IPS DF 6.9 (cell line): ENCODE measurements at places on chromosomes 11 and 22.

DNA sequence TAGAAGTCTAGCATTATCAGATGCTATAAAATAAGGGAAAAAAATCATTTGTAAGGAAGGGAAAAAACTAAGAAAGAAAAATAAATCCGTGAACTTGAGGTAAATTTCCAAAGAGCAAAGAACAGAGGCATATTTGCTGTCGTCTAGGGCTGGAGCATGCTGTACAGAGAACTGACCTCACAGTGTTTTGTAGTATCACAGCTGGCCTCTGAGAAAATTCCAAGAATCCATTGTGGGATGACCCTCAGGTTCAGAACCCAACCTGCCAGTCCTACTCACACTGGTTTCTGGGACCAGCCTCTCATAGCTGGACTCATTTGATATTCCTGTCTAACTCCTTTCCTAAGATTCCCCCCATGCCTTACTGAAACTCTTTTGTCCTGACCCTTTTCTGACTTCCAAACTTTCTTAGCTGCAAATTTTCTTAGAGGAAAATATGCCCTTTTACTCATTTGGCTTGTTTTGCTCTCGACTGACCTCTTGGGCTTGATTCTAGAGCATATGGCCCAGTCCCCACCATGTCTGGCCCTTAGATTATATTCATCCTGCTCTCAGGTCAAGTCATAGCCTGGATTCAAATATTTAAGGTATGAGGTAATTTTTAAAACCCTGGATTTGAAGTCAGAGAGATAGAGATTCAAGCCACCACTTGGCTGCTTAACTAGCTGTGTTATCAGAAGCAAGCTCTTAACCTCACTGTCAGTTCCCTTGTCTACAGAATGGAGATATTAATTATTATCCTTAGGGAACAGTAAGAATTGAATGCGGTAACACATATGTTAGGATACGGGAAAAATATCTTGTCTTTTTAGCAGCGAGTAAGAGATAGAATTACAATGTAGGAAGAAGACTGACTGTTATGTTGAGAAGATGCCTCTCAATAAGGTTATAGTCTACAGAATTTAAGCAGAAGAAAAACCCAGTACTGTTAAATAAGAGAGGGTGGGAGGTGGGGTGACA, 89.7 kb upstream of the KCNA4 start:
- DNase-seq = no peak

- no peak for DNase-seq
Observed at GRCh38 chr11:93542811-93543229, 371 bp downstream of the SMCO4 start.

GRCh38 chr11:86559311-86559945, 113.0 kb downstream of the ME3 start:
- no peak for DNase-seq

GRCh38 chr11:125886997-125887372, 483 bp upstream of the HYLS1 start:
- DNase-seq = no peak

DNA sequence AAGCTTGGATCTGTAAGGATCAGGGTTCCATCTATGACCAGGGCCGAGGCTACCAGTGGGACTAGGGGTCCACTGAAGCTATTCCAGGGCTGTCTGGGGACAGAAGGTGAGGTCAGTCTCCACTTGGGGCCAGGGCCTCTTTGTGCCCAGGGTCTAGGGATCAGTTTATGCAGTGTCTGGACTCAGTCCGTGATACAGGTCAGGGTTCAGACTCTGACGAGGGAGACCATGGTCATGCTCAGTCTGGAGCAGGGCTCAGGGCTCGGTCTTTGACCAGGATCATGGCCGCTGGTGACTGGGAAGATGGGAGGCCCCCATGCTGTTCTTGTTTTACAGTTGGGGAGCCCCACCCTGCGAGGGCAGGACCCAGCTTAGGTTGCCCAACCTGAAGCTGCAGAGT, 11.8 kb downstream of the TSSC4 start:
- no peak for DNase-seq

GRCh38 chr11:122116591-122116990, 576 bp upstream of the BLID start:
- DNase-seq = no peak

DNA sequence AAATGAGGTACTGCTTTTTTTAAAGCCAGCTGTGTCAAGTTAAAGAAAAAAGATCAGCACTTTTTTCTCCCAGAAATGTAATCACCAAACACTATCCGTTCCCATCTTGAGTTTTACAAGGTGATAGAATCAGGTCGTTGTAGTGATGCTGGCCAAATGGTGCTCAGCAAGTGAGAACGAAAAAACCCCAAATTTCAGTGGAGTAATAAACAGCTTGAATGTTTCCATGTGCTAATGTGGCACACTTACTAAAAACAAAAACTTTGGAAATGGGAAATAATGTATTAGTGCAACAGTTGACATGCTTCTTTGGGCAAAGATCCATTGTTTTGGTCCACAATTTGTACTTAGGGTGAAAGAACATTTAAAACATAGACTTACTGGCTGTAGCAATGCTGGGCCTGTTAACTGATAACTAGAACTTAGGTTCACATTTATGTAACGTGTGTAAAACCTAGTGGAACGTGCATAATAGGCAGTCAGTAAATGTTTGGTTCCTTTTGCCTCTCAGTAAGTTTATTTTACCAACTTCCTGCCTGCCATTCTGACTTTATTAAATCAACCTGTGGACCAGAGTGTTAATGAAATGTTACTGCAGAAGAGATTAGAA, 15.4 kb upstream of the GDPD4 start:
- DNase-seq = no peak
